ENCODE measurements at places on chromosomes 12 and 14.

GRCh38 chr12:91590966-91591638 lies 408.5 kb upstream of the DCN start:
- no peak for DNase-seq

GRCh38 chr12:82593901-82594396 lies 92.8 kb upstream of the TMTC2 start:
- DNase-seq, result no peak

- DNase-seq, result no peak
These were observed 393.6 kb downstream of the DPF3 start for GRCh38 chr14:72500234-72500838.

GRCh38 chr14:90517076-90517841 lies 120.4 kb downstream of the CALM1 start:
- DNase-seq, result peak; percentile 36

DNA sequence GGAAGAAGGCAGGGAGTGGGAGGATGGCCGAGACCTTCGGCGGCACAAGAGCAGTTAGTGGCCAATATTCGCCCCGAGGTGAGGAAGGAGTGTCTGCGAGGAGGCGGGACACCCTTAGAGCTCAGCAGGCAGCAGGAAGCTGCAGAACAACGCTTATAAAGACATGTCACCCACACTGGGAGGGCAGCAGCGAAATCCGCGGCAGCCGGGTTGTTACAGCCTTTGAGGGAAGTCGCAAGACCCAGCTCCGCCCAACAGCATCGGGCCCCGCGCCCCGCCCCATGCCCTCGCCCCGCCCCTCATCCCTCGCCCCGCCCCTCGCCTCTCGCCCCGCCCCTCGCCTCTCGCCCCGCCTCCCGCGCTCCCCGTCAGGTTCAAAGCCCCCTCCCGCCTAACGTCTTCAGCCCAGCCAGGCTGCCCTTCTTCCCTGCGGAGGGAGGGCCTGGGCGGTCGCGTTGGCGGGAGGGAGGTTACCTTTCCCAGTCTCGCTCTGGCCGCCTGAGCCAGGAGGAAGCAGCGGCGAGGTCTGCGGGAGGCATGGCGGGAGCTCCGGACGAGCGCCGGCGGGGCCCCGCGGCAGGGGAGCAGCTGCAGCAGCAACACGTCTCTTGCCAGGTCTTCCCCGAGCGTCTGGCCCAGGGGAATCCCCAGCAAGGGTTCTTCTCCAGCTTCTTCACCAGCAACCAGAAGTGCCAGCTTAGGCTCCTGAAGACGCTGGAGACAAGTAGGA lies at the start of gene ATP23:
Gene ATP23 (plus strand): TSS at position 403 of the 730 bp plus-strand sequence. CDS start 135 bp downstream, at position 538.
- peak; percentile 95 for DNase-seq

GRCh38 chr12:118463677-118464076 lies 87.3 kb downstream of the SUDS3 start:
- no peak for DNase-seq

GRCh38 chr14:21258005-21258888 lies 11.0 kb downstream of the HNRNPC start:
- DNase-seq, result no peak

DNA sequence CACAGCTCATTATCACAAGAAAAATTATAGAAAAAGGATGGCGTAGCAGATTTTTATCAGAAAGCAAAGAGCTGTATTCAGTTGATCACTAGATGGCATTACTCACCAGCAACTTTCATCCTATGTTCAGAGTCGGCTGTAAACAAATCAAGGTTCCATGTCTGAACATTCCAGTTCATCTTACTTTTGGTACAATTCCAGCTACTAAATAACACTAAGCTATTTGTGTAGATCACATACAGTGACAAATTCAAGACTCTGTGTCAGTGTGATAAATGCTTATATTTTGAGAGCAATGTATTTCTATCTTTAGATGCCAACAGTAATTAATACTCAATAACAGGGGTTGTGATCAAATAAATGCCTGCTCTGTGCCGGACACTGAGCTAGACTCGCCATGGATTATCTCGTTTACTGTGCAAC lies 30.1 kb downstream of the NRDE2 start:
- peak; percentile 44 for DNase-seq

- no peak for DNase-seq
These were observed 40.6 kb downstream of the GXYLT1 start for GRCh38 chr12:42104087-42104486.
